ENCODE measurements at places on chromosomes 5 and 9.

- no peak for DNase-seq
These were observed 177.6 kb upstream of the TLX3 start for GRCh38 chr5:171131497-171131896.

GRCh38 chr5:17257705-17258273, 40.4 kb downstream of the BASP1 start:
- DNase-seq: no peak

- DNase-seq: peak; percentile 8
These were observed 223.2 kb downstream of the TLR4 start for GRCh38 chr9:117927354-117927753.

DNA sequence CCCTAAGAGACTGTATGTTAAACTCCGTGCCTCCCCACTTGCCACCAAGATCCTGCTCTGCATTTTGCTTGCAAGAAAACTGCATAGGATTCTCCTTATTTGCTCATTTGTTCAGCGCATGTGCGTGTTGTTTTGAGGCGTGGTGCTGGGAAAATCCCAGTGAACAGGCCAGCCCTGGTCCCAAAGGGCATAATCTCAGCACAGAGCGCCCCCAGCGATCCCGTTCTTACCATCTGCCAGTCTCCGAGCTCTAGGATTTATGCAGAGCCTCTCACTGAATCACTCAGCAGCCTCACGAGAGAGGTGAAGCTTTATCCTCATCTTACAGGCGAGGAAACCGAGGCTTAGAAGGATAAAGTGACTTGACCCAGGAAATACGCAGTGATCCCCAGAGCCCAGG, 11.5 kb downstream of the PRRX2 start:
- DNase-seq: no peak

DNA sequence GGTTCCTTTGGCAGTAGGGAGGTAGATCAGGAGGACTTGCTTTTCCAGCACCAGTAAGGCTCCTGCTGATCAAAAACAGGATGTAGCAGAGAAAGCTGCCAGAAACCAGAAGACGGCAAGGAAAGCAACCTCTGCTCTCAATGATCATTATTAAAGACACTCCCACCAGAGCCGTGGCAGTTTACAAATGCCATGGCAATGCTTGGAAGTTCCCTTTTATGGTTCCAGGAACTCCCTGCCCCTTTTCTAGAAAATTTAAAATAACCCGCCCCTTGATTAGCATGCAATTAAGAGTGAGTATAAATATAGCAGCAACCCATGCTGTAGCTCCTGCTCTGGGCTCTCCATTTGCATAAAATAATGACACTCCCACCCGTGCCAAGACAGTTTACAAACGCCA, 16.1 kb downstream of the EQTN start:
- no peak for DNase-seq

DNA sequence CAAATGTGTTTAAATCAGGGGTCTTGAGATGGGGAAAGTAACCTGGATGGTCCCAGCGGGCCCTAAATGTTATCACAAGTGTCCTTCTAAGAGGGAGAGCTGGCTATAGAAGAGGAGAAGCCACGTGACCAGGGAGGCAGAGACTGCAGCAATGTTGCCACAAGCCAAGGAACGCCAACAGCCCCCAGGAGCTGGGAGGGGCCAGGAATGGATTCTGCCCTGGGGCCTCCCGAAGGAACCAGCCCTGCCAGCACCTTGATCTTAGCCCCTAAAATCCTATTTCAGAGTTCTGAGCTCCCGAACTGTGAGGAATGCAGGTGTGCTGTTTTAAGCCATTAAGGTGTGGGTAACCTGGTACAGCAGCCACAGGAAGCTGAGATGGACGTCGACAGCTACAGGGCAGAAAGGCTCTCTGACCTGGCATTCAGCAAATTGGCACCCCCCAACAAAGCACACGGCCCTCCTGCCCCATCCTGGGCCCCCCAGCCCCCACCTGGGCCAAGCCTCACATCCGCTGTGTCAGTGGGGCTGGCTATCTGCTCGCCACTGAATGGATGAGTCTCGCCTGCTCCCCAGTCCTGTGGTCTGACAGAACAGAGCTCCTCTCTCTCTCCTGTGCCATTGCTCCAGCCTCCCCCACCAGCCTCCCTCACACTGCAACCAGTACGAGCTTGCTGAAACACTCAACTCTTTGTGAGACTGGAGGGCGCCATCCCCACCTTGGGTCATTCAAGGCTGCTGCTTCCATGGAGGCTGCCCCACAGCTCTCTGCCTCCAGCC, 78.8 kb downstream of the ADAMTS2 start:
- no peak for DNase-seq

DNA sequence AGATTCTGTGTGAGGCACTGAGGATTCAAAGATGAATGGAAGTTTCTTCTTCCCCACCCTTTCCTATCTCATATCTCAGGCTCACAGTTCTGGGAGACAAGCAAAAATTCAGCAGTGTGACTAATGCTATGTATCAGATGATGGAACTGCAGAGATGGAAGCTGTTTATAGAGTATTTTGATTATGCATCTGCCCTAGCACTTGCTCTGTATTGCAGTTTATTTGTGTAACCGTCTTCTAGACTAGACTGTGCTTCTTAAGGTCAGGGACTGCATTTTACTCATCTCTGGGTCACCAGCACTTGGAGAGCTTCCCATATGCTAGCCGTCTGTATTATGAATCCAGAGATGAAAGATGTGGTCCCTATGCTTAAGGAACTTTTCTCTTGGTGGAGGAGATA, 12.6 kb downstream of the CAVIN4 start:
- DNase-seq: no peak

- DNase-seq: no peak
These were observed 89.6 kb downstream of the MUSK start for GRCh38 chr9:110758201-110758600.

GRCh38 chr9:132630811-132631210, 39.0 kb downstream of the DDX31 start:
- no peak for DNase-seq

GRCh38 chr5:9536717-9537116, 9.2 kb downstream of the SEMA5A start:
- DNase-seq: no peak

GRCh38 chr9:71384343-71384742, 262.9 kb upstream of the TRPM3 start:
- DNase-seq: no peak

- no peak for DNase-seq
These were observed 27.1 kb downstream of the RUFY1 start for GRCh38 chr5:179577286-179577960.

GRCh38 chr5:132245593-132245992, 11.9 kb upstream of the PDLIM4 start:
- DNase-seq: no peak

- DNase-seq: no peak
These were observed 23.6 kb upstream of the FIBCD1 start for GRCh38 chr9:130962418-130963316.

DNA sequence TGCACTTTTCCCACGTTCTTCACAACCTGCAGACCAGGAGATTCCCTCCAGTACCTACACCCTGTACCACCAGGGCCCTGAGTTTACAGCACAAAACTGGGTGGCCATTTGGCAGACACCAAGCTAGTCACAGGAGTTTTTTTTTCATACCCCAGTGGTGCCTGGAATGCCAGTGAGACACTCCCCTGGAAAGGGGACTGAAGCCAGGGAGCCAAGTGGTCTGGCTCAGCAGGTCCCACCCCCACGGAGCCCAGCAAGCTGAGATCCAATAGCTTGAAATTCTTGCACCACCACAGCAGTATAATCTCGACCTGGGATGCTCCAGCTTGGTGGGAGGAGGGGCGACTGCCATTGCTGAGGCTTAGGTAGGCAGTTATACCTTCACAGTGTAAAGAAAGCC, 26.3 kb upstream of the SMC5 start:
- no peak for DNase-seq

DNA sequence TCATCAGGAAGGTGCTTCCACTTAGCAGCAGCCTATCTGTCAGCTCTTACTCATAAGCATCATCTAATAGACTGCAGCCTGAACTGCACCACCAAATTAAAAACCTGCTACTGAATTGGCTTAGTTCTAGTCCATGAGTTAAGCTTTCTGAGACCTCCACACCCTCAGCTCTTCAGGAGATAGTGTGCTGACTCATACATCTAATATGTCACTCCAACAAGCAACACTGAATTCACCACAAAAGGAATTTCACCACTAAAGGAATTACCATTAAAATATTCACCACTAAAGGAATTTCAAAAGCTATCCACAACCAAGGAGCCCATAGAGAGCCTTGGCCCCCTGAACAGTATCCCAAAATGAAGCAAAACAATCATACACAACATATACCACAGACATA, 418.5 kb upstream of the RORB start:
- DNase-seq: no peak

DNA sequence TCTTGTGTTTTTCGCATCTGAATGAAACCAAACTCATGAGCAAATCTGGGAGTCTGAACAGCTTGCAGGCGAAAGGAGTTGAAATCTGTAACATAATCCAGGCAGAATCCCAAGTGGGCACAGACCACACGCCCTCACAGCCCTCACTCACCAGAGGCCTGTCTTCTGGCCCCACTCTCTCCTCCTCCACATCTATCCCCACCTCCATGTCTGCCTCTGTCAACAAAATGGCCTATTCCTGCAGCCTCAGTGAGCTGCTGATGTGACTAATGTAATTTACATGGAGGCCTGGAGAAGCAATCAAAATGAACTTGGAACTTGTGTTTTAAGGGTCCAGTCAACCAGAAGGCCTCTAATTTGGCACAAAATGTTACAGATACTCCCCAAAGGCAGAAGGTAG, 136.6 kb downstream of the GNA14 start:
- no peak for DNase-seq

DNA sequence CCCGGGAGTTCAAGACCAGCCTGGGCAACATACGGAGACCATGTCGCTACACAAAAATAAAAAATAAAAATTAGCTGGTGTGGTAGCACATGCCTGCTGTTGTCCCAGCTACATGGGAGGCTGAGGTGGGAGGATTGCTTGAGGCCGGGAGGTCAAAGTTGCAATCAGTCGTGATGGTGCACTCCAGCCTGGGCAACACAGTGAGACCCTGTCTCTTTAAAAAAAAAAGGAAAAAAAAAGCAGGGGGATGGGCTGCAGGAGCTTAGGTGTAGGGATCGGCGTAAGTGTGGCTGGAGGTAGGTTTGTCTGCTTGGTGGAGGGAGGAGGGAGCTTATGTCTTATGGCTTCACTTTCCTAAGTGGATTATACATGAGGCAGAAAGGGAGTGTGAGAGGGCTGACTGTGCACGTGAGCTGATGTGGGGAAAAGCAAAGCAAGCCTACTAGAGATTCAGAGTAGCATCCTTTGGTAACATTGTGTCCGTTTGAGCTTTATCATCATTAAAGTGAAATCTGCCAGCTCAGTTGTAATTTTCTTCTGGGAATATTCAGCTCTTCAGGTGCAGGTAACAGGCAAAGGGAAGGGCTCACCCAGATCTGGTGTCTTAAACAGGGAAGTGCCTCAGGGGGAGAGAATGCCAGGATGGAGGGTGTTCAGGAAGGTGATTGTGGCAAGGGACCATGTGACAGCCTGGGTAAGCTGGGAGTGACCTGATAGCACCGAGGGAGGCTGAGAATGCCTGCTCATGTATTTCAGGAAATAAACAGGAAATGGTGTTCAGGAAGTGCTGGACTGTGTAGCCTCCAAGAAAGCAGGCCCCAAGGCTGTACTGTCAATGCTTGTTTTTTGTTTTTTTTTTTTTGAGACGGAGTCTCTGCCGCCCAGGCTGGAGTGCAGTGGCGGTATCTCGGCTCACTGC, 17.6 kb upstream of the SETX start:
- no peak for DNase-seq

DNA sequence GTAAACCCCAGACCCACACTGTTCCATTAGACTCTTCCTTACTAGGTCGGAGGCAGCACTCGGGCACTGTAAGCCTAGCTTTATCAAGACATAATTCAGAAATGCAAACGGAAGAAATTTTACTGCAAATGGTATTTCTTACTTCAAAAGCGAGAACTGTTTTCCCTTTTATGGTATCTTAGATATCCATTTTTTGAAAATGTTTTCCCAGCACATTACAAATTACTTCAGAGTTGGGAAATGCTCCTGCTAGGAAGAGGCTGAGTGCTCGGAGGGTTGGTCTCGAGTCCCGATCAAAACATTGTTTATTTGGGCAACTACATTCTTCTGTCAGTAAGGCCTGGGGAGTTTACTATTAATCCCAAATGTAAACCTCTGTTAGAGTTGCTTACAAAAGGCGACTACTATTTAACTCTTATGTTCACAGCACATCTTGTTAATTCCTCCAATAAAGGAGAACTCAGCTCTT, 332.9 kb downstream of the CWC27 start:
- DNase-seq: no peak

All from NCI-H1092 treated with DMSO at 0.1 percent for 48 hours (cell line).